ENCODE measurements at places on chromosomes 6 and 20.

- no peak for DNase-seq
These were observed 158.8 kb downstream of the NKAIN2 start for GRCh38 chr6:123962508-123962907.

- no peak for DNase-seq
These were observed 164.9 kb upstream of the RREB1 start for GRCh38 chr6:6942831-6943230.

DNA sequence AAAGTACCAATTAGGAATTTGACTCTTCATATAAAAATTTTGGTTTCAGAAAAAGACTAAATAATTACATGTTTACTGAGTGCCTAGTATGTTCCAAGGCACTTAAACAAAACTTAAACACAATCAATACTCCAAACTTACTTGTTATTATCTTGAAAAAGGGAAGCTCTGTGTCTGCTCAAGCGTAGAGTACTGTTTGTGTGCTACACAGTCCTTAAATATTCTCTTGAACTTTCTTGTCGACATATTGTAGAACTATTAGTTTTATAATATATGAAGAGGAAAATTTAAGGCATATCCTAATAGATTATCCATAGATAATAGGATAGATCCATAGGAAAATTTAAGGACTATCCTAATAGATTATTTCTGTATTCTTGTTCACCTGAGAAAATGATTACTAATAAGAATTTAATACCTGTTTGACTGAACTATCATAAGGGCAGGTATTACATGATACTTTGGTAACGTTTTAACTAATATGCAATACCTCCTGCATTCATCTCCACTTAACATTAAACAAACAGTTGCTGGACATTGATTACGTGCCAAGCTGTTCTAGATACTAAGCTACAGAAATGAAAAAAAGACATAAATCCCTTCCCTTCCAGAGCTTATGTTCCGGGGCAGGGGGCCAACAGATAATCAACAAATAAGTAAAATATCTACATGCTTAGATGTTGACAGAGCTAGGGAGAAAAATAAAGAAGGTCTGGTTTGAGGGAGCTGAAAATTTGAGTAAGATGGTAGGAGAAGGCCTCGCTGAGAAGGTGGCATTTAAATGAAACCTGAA is 115.2 kb upstream of the BCLAF1 start:
- DNase-seq = no peak

GRCh38 chr6:44614396-44614795 is 226.9 kb downstream of the CDC5L start:
- DNase-seq = no peak

GRCh38 chr6:34230653-34231371 is 5.9 kb upstream of the HMGA1 start:
- DNase-seq = no peak

DNA sequence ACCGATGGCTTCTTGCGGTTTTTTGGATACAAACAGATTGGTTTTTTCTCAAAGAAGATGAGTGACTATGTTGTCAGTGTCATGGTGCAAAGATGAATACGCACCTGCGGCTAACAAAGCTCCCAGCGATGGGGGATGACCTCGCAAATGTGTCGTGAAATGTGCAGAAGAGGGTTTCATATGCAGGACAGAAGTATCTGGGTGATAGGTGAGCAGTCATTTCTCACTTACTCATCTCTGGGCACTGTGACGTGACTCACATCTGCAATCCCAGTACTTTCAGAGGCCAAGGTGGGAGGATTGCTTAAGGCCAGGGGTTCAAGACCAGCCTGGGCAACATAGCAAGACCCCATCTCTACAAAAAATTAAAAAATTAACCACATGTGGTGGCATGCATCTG is 216.3 kb downstream of the ERMARD start:
- no peak for DNase-seq

DNA sequence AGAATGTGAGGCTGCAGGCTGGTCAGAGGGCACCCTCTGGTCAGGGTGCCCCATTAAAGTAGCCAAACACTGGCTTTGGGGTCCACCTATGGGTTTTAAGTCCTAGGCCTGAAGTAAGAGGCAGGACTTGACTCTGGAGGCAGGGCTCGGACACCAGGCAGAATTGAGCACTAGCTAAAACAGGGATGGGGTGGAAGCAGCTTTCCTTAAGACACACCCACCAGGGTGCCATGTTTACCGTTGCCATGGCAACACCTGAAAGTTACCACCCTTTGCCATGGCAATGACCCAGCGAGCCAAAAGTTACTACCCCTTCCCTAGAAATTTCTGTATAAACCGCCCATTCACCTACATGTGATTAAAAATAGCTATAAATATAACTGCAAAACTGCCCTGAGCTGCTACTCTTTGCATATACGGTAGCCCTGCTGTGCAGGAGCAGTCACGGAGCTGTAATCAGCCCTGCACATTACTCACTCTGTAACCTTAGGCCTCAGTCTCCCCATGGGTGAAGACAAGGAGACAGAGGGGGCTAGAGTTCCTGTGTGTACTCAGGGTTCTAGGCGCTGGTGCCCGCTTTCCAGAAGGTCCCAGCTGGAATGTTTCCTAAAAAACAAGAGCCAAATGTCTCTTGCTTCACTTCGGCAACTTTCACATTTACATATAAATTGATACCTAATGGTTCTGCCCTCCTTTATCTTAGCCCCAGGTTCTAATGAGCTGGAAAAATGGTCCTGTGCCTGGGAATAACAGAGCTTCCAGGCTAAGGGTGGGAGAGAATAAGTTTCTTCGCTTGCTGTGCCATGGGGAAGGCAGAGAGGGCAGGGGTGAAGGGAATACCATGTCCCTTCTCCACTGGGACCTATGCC is 27.2 kb upstream of the SRSF6 start:
- DNase-seq = no peak

GRCh38 chr6:152669895-152670294 is 27.8 kb upstream of the MYCT1 start:
- DNase-seq = peak; percentile 60

- DNase-seq = no peak
These were observed 7.0 kb downstream of the UQCC1 start for GRCh38 chr20:35404614-35405259.

DNA sequence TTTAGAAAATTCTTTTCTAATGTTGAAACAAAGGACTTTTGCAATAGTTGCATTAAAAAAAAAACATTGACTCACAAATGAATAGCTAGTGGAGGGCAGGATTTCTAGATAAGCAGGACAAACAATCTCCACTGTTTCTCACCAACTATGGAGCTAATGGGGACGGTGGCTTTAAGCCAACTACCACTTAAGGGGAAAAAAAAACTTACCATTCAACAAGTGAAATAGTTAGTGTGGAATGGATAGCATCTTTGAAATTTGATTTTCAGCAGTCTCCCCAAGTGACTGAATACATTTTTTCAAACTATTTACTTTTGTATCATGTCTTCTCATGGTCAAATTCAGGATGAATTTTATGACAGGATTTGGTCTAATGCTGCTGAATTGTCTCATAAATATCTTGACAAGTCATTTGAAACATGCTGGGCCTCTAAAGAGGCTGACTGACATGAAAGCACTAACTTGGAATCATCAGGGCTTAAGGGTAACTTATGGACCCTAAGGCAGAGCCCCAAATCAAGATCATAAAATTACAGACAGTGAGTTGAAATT is 100.5 kb downstream of the EYA4 start:
- DNase-seq = peak; percentile 15

- DNase-seq = no peak
These were observed 12.3 kb downstream of the NRN1 start for GRCh38 chr6:5994234-5994998.

DNA sequence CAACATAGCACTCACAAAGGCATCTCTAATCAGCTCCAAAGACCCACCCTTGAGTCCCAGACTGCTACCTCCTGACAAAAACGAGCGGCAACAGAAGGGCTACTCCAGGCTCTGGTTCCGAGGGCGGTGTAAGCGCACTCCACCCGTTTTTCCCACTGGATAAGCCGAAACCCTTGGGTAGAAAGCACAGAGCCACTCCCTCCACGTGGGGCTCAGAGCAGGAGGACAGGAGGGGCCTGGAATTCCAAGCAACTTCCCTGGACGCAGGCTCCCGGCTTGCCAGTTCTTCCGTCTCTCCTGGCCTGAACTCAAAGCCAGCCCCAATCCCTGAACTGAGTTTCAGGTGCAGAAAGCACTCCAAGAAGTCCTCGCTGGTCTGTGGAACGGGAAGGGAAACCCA is 7.4 kb downstream of the GMEB2 start:
- no peak for DNase-seq

DNA sequence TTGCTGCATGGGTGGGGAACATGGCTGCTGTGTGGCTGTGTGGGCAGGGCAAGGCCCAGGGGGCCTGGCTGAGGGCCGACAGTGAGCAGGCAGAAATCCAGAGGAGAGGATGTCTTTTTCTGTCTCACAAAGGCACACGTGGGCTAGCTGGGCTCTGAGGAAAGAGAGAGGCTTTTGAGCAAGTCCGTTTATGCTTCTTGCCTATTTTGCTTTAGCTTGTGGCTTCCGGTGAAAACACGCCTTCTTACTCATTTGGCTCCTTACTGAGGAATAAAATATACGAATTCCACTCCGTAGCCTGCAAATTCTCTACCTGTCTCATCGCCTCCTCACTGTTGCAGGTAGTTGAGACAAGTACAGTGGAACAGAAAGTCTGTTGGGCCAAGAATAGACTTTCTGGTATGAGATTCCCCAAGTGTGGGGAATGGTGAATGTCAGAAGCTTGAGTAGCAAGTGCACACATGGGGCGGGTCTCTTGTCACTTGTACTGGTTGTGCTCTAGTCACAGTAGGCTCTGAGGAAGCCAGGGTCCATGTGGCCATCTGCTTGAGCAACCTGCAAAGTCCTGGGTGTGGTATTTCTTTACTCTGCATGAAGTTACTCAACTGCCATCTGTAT is 28.4 kb downstream of the WRNIP1 start:
- DNase-seq = no peak

DNA sequence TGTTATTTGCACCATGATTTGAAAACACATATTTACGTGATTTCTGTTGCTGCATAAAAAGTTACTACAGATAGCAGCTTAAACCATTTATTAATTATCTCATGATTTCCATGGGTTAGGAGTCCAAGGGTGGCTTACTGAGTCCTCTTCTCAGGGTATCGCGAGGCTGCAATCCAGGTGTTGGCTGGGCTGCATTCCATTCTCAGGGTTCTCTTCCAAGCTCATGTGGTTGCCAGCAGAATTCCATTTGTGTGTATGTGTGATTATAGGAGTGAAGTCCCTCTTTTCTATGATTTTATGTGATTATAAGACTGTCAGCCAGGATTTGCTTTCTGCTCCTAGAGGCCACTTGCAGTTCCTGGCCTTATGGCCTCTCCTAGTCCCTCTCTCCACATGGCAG is 135.1 kb downstream of the FAM83B start:
- DNase-seq = no peak

GRCh38 chr20:3515379-3516170 is 44.8 kb downstream of the ATRN start:
- no peak for DNase-seq

DNA sequence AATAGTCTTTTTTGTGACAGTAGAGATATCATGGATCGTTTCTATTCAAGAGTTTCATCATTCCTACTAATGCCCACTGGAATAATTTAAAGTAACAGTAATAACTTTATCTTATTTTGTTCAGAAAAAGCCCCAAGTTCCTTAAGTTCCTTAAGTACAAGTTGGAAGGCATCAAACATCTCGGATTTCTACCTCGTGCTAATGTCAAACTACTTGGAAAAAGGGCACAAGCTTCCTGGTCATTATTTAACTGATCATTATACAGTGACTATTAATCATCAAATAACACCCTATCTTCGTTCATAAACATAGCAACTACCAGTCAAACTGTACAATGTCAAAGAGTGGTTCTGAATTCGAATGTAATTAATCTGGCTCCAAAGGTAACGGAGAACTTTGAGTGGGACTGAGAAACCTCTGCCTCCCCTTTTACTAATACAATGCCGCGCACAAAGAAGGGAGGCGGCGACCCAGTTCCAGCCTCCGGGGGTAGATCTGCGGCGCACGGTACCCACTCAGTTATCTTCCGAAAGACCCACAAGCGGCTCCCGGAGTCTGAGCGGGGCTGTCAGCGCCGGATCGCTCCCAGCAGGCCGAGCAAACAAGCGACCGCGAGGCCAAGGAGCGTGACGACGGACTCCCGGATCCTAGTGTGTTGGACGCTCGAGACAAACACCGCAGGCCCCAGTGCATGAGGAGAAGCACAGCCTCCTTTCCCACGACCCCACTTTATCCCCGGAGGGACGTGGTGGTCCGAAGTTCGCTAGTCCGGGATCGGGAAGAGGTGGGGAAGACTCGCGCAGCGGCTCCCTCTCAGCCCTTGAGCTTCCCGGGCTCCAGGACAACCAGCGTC is 716 bp downstream of the SHPRH start:
- peak; percentile 79 for DNase-seq
